Left renal pelvis (tissue), 4 donors: ENCODE measurements at places on chromosomes 12 and 14.

DNA sequence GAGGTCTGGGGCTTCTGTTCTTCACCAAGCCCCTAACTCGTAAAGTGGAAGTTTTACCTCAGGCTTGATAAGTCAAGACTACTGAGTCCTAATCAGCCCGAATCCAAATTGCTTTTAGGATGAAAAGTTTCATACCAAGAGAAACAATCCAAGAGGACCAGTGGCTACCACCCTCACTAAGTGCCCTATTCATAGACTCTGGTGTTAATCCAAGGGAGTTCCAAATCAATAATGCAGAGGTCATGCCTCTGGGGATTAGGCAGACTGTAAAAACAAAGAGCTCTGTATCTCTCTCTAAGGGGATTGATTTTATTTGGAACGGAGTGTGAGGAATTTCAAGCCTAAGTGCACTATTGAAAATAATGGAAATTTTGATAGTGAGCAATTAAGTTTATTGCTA is 76.3 kb upstream of the LMNTD1 start:
- DNase-seq: no peak

GRCh38 chr14:51521764-51522163 is 129.9 kb upstream of the FRMD6 start:
- no peak for DNase-seq

DNA sequence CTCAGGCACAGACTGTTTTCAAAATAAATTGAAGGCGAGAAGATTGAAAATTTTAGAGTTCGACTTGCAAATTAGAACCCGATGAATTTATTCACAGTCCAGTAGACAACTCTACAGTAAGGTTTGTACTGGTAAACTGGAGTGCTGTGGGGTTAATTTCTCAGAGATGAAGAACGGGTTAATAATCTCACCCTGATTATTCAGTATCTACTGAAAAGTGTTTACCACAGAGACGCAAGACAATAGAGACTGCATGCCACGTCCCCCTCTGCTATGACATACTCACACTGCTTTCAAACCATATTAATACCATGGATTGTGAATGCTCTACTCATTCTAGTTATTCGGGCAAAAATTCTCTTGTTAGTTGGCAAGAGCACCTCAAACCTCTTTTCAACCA is 36.1 kb downstream of the CFL2 start:
- no peak for DNase-seq

DNA sequence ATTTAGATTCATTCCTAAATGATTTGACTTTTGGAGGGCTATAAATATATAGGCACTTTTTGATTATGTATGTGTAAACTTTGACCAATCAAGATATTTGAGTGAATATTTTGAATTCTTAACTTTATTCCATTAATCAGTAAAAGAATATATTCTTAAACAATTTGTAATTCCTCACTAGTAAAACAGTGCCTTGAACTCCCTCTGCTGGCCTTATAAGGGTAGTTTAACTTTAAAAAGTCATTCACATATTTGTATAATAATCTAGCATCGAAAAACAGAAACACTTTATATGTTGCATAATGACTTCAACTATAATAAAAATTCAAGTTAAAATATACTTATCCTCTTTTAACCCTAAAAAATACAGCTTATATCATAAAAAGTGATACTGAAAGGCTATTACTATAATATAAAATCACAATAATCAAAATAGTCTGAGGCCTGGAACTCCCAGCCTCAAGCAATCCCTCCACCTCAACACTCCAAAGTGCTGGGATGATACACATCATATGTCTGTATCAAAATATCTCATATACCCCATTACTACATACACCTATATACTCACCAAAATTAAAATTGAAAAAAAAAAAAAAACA is 31.2 kb downstream of the CCDC59 start:
- DNase-seq: no peak

GRCh38 chr12:17918013-17918412 is 172.0 kb downstream of the RERGL start:
- DNase-seq: no peak

DNA sequence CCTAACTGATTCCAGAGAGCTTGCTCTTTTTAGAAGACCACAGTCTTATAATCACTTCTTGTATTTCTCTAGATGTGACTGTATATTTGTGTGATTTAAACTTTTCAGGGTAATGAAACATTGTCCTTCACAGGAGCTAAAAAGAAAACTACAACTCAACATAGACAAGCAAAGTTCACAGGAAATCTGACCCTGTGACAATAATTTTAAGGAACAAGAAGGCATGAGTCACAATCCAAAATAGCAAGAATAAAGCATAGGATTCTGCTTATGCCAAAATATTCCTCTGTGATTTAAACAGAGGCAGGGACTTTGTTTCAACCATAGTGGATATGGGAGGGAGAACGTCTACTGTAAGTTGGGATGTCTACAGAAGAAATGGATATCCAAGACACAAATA is 44.3 kb downstream of the GPR65 start:
- DNase-seq: no peak

- no peak for DNase-seq
These were observed 21.9 kb downstream of the CDK17 start for GRCh38 chr12:96378319-96378718.

- DNase-seq: no peak
These were observed 600.8 kb upstream of the SEL1L start for GRCh38 chr14:82134411-82134810.

- DNase-seq: no peak
These were observed 11.2 kb downstream of the MAP4K5 start for GRCh38 chr14:50520947-50521815.

DNA sequence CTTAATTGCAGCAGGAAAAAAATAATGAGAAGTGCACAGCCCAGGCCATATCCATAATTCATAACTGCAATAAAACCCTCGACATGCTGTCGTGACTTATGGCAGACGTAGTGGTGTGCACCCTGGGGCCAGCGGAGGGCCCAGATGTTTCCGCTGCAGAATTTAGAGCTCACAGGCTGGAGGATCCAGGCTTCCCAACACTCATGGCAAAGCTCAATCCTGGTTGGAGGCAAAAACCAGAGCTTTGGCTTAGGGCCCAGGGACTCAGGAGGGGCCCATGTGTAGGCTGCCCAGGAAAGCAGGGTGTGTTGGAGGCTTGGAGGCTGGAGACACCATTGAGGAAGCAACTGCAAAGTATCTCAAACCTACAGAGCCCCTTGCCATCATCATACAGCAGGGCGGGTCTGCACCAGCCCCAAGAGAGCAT is 68.7 kb downstream of the SERPINA3 start:
- no peak for DNase-seq

- no peak for DNase-seq
These were observed 333.3 kb downstream of the SLC16A7 start for GRCh38 chr12:59929110-59929509.
